CD8-positive, alpha-beta memory T cell (primary cell): ENCODE measurements at places on chromosomes 2 and 18. TPM values are rescaled to one million over a fixed set of nuclear protein-coding genes. Genes with fewer than 3 reads are reported as not detected.

- no peak for DNase-seq
Observed at GRCh38 chr2:206352571-206352970, 78.1 kb downstream of the ZDBF2 start.

- no peak for DNase-seq
Observed at GRCh38 chr2:3173031-3173430, 204.6 kb downstream of the EIPR1 start.

DNA sequence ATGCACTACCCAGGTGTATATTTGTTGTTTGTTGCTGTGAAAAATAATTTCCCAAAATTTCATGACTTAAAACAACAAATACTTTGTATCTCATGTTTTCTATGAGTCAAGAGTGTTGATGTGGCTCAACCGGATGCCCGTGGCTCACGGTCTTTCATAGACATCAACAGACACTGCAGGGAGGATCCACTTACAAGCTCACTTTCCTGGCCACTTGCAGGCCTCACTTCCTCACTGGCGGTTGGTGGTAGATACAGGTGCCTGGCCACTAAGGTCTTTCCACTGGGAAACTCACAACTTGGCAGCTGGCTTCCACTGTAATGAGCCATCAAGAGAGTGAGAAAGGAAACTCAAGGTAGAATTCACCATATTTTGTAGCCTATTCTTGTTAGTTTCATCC is 662.9 kb downstream of the IRS1 start:
- no peak for DNase-seq

- DNase-seq = no peak
Observed at GRCh38 chr2:37507703-37508102, 163.3 kb downstream of the QPCT start.

The ANKRD30BL gene
- not detected for total RNA-seq

- DNase-seq = no peak
Observed at GRCh38 chr2:217902379-217903141, 100.2 kb downstream of the TNS1 start.

GRCh38 chr2:172693037-172693436 is 42.6 kb upstream of the RAPGEF4 start:
- DNase-seq = no peak

GRCh38 chr2:183248866-183249567 is 124.8 kb downstream of the NUP35 start:
- DNase-seq = no peak

- peak; percentile 22 for DNase-seq
Observed at GRCh38 chr18:21735452-21736015, 5.1 kb upstream of the MIB1 start.

DNA sequence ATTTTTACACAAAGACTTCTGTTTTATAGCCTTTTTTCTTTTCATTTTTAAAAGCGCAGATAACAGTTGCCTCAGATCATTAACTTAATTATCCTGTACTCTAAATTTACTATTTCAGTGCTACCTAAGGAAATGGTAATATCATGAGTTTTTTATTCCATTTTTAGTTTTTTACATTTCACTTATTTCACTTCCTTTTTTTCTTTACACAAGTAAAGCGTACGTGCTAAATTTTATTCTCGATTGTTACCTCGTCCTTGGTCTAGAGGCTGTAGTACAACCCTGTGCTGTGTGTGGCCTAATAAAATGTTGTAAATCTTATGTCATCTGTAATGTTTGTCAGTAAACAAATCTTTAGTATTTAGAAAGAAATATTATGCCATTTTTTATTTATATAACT is 49.2 kb downstream of the CRIM1 start:
- no peak for DNase-seq

DNA sequence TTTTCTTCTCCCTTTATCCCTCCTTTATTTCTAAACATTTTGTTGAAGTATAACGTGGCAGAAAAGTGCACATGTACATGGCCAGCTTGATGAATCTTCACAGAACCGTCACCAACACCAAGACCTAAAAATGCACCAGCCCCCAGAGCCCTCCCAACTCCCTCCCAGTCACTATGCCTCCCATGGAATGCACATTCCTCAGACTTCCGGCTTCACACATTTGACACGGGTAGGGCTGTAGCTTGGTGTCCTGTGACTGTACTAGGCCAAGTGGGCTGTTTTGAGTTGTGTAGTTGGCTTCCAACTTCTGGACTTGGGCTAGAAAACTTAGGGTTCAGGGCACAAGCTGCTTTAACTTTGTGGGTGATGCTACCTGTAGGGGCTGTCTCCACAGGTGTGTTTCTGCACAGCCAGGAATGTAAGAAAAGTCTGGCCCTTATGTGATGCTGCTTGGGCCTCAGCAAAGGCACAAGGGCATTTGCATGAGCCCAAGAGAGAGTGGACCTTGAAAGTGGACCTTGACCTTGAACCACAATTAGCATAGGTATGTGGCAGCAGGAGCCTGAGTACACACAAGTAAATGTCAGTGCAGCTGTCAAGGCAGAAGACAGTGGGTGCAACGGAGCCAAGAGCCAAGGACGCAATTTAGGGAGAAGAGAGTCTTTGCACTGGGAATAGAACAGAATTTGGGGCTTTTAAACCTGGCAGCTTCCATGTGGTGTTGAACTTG is 78.4 kb downstream of the SEPTIN10 start:
- no peak for DNase-seq

DNA sequence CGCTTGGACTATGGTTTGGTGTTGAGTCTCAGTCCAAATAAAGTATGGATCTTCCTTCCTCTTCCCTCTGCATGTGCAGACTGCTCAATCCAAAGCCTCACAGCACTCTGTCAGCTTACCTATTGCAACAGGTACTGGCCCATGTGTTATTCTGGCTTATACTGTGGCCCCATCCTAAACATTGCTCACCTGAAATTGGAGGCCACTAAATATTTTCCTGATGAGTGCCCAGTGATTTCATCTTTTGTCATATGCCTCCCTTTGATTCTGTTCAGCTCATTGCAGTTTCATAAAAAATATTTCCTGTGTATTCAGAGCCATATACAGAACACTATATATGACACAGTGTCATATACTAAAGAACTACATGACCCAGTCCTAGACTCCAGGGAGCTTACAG is 86.3 kb upstream of the FAM136A start:
- no peak for DNase-seq

GRCh38 chr18:77131652-77132368 is 773 bp downstream of the MBP start:
- peak; percentile 32 for DNase-seq

DNA sequence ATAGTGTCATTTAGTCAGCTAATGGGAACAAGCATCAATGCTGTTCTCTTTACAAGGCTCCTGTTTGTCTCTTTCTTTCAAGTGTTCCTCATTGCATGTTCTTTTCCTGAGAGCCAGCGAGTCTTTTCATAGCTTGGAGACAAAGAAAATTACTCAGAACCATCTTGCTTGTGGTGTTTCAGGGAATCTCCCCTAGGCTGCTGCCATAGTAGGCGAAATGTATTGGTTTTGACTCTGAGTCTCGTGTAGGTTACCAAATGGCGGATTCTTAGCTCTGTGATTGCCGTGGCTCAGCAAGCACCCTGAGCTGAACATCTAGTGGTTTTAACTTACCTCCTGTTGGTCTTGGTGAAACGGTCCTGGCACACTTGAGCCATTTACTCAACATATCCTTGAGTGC is 68.7 kb downstream of the RHBDD1 start:
- no peak for DNase-seq

DNA sequence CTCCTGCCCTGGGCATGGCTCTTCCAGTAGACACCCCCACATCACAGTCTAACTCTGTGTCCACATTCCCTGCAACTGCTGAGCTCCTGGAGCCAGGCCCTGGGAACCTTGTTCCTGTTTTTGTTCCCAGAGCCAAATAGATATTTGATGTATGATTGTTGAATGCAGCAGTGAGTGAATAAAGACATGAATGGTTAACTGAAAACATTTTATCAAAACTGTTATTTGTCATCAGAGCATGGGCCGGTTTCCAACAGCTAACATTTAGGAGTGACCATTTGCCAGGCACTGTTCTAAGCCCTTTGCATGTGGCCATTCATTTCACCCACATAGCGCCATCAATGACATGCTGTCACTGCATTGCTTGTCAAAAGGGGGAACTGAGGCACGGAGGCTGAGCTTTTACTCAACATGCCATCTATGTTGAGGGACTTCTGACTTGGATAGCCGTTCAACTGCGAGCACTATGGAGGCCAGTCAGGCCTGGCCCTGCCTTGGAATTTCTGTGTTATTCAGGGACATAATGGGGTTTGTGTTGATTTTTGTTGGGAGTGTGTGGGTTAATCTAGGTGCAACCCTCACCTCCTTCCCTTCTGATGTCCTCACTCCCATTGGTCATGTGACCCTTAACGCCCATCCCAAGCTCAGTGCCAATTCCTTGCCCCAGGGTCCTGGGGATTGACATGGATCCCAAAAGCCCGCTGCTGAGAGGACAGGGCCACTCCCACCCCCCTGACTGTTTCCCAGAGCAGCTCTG is 12.6 kb downstream of the IL1R1 start:
- DNase-seq = no peak

DNA sequence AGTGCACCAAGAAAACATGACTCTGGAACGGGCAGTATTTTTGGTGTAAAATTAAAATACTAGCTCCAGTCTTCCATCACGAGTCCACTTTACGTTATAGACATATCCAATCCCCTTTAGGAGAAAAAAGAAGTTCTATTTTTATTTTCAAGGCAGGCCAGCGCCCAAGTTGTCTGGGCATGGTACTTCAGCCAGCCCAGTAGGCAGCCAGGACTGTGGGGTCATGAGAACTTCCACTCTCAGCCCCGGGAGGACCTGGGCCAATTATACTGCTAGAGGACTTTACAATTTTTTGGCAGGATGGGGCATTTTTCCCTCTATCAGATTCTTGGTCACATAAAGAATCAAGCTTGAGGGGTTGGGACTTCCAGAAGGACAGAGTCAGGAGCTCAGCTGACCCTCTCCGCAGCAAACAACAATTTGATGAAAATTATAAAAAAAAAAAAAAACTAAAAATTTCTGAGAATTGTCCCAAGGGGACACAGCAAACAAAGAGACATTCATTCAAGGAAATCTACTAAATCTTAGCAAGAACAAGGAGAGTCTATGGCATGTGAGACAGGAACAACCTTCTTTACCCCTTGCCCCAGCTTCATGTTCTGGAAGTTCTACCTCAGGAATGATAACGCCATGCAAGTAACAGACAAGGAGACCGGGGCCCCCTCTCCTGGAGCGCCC is 37.3 kb upstream of the B3GNT2 start:
- DNase-seq = no peak

DNA sequence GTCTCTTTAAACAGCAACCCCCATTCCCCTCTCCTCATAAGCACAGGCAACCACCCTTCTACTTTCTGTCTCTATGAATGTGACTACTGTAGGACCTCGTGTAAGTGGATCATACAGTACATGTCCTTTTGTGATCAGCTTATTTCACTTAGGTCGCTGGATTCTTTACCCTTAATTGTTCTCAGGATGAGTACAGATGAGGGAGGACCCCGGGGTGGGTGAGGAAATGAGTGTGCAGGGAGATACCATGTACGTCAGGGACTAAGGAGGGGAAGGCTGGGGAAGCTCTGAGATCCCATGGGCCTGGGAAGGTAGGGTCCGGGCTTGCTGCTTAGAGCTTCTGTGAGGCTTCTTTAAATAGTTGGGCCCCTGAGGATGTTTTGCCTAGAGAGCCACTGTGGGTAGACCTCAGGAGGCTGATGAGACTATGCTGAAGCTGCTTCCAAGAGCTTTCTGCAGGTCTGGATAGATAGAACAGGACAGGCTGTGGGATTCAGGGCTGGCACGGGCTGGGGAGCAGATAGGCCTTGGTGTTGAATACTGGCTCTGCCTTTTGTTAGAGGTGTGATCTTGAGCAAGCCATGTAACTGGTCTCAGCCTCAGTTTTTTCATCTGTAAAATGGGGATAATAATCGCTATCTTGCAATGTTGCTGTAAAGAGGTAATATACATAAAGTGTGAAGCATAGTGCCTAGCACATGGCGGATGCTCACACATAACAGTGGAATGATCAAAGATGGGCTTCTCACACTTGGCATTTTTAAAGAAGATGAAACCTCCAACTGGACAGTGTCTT is 155.3 kb downstream of the PRKCE start:
- no peak for DNase-seq

The LRP2 gene
- total RNA-seq = 0.07 TPM

GRCh38 chr2:106566050-106566449 is 78.9 kb downstream of the CD8B2 start:
- DNase-seq = no peak

The DIPK1C gene
- not detected for total RNA-seq

GRCh38 chr2:239661334-239662312 is 260.8 kb upstream of the HDAC4 start:
- no peak for DNase-seq

GRCh38 chr2:263774-264492 is at the start of gene SH3YL1:
Gene SH3YL1 (minus strand): TSS chr2:264032. CDS start chr2:263984, 48 bp downstream.
- DNase-seq = peak; percentile 72

- no peak for DNase-seq
Observed at GRCh38 chr2:70531419-70532086, 22.1 kb downstream of the TGFA start.

DNA sequence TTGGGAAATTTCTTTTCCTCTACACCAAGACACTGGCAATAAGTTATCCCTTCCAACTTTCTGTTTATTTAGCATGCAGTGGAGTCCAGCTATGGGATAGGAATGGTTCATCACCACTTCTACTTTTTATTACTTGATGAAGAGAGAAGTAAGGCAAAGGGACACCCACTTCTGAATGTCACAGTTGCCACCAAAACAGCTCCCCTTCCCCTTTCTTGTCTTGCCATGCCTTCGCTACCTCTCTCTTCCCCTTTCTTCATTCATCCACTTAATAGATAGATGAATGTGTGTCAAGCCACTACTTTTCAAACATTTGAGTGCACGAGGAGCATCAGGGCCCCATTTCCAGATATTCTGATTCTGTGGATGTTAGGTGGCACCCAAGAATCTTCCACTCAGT is 59.6 kb downstream of the KCTD18 start:
- no peak for DNase-seq

The IL36G gene
- total RNA-seq = not detected

The APOB gene
- total RNA-seq = not detected

The UGT1A4 gene
- not detected for total RNA-seq

GRCh38 chr2:227370791-227371312 is 8.3 kb downstream of the TM4SF20 start:
- no peak for DNase-seq

The ASPRV1 gene
- total RNA-seq = 0.64 TPM

DNA sequence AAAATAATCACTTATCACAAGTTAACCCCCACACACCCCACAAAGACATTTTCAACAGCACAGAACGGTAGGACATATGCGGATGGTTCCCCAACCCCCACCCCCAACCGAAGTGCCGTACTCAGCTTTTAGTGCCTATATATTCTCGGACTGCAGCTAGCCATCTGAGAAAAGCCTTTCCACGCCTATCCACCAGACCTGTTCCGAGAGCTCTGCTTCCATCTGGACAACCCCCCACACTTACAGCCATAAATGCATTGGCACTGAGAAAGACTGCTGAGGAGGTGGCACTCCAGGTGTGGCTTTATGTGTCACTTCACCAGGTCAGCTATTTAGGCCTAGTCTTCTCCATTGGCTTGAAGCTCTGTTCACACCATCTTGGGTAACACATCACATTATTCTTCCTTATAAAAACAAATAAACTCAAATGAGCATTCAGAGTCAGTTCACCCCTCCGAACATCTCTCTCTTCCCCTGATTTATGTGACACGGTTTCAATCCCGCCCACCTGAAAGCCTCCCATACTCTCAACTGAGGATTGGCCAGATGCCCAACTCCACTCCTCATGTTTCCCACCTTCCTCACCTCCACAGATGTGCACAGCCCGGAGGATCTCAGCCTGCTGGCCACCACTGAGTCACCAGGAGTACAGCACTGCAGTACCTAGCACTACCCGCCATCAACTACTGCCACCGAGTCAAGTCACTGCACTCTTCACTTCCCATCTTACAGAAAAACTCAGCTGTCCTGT is 127.4 kb downstream of the CACNB4 start:
- no peak for DNase-seq

The LCT gene
- 0.48 TPM for total RNA-seq
